Activated T-cell treated with anti-CD3 and anti-CD28 coated beads, Interleukin-2, amount 50 U/mL, for 4 hours (primary cell): ENCODE measurements at places on chromosomes 3 and 15. TPM values are rescaled to one million over a fixed set of nuclear protein-coding genes. Genes with fewer than 3 reads are reported as not detected.

- DNase-seq, result peak; percentile 65
Observed at GRCh38 chr15:76973362-76973743, 21.6 kb upstream of the PSTPIP1 start.

SNUPN gene
- total RNA-seq, result 32.8 TPM

CACNA2D2 gene
- 0.58 TPM for total RNA-seq

SPTBN5 gene
- 0.46 TPM for total RNA-seq
